Heart left ventricle (tissue), 16 donors: ENCODE measurements at places on chromosomes 2 and 18.

- DNase-seq: peak; percentile 36
Measured at GRCh38 chr2:40421631-40422297, 30.1 kb downstream of the SLC8A1 start.

GRCh38 chr2:42951263-42951938 is 159.0 kb upstream of the HAAO start:
- no peak for DNase-seq

DNA sequence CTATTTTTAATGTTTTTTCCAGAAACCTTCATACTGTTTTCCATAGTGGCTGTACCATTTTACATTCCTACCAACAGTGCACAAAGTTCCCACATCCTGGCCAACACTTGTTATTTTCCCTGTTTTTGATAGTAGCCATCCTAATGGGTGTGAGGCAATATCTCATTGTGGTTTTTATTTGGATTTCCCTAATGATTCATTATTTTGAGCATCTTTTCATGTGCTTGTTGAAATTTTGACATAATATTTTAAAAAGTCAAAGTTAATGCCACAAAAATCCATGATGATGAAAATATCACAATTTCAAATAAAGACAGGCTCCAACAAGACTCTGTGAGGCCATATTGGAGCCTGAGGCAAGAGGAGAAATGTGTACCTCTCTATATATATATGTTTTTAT is 50.2 kb downstream of the VWA3B start:
- no peak for DNase-seq

DNA sequence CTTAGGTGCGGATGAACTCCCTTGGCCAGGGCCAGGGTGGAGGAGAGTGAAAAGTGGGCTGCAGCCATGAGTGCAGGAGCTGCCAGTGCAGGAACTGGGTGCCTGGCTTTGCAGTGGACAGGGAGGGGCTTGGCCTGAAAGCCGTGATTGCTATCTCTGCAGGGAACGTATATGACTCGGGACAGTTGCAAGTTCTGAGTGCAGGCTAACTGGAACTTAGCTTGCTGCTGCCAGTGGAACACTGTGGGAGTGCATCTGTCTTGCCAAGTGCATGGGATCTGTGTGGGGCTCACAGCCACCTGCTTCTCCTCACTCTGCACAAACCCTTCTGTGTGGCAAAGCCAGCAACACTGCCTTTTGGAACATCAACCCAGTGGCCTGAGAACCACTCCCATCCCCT is 36.9 kb downstream of the FLACC1 start:
- no peak for DNase-seq
